ENCODE measurements at places on chromosomes 7 and 10. TPM values are rescaled to one million over a fixed set of nuclear protein-coding genes. Genes with fewer than 3 reads are reported as not detected.

DNA sequence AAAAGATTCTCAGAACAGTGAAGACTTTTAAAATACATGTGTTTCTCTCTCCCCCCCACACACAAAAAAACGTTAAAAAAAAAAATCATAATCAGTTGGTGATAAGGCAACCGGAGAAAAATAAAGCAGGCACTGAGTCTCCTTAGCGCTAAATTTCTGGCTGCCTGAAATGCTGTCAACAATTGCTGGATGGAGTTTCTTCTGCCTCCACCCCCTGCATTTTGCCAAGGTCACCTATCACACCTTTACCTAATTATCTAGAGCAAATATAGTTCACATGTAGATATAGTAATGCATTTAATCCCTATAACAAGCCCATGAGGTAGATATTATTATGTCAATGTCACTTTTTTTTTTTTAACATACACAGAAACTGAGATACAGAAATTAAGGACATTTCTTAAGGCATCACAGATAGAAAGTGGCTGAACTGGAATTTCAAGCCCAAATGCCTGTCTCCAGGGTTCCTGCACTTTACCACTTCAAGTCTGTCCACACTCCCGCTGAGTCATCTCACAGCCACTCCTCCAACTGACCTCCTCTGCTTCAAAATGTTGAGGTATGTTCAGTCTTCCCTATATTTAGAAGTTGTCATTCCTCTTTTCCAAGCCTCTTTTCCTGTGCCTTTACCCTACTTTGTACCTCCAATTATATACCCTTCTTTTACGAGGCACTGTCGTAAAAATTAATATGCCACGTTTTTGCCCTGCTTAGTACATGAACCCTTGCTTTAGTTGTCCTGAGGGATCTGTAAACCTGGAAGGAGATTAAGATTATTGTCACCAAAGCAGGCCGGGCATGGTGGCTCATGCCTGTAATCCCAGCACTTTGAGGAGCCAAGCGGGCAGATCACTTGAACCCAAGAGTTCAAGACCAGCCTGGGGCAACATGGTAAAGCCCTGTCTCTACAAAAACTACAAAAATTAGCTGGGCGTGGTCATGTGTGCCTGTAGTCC lies 72.8 kb upstream of the MPP7 start:
- DNase-seq = no peak

DNA sequence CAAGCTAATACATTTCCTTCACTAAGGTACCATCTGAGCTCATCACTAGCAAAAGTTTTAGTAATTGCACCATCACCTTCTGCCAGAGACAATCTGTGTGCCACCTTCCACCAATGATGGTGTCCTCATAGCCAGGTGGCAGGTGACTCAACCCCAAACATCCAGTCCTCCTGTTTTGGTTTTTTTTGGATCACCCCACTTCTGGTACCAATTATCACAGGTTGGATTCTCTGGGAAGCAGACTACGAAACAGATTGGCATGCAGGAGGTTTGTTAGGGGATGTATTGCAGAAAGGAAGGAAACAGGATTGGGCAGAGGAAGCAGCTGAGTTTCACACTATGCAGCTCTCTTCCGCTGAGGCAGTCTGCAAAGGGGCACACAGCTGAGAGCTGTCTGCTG lies 4.5 kb upstream of the TACC2 start:
- no peak for DNase-seq

GRCh38 chr7:151135866-151136843 lies 31.3 kb downstream of the GBX1 start:
- DNase-seq = peak; percentile 53

GRCh38 chr7:910441-910861 lies 34.1 kb downstream of the GET4 start:
- DNase-seq = no peak

GRCh38 chr7:112744818-112745217 lies 45.4 kb downstream of the TMEM168 start:
- DNase-seq = no peak

DNA sequence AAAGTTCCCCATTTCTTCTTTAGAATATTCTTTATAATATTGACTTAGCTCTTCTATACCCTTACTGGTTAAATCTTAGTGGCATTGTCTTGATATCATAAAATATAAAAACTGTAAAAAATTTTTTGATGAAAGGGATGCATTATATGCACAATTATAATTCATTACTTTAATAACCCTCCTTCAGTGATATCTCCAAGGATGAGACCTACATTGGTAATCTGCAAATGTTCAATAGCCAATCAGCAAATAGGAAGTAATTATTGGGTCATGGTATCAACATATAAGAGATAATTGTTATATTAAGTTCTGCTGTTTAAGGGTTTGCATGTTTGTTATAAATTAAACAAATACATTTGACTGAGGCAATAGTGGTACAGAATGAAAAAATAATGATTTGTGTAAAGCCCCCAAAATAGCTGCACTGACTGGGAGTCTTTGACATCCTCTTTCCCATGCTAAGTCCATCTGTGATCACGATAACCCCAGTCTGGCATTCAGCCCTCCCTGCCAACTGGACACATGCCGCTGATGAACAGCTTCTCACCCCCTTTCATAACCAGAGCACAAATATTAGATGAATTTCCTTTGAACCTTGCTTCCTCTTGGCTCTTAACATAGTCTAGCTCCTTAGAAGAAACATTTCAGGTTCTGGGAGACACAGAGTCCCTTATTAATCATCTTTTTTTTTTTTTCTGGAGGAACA lies 169.5 kb downstream of the CPED1 start:
- DNase-seq = no peak

- no peak for DNase-seq
Observed at GRCh38 chr7:36459236-36459960, 69.7 kb downstream of the ANLN start.

GRCh38 chr7:55072251-55072650 lies 53.4 kb downstream of the EGFR start:
- no peak for DNase-seq

DNA sequence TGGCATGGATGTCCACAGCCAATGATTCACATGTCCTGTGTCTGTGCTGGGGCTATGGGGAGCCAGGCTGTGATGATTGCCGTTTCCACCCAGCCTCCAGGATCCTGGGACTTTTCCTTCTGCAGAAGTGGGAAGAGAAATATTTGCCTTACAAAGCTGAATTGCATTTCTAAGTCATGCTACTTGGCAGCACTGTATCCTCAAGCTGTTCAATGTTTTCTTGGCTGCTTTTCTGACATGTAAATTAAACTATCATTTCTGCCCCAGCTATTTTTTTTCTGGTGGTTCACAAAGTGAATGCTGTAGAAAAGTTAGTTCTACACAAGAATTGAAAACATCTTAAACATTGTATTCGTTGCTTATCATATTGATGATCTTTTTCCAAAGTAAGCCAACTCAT lies 51.9 kb upstream of the TCERG1L start:
- no peak for DNase-seq

GRCh38 chr10:79400146-79401004 lies 45.0 kb downstream of the ZCCHC24 start:
- DNase-seq = peak; percentile 79

GRCh38 chr10:9302140-9302746 lies 1247.8 kb downstream of the GATA3 start:
- no peak for DNase-seq

- no peak for DNase-seq
Observed at GRCh38 chr7:31487071-31487470, 26.8 kb upstream of the ITPRID1 start.

GRCh38 chr7:27148756-27149641 lies 1.4 kb upstream of the HOXA6 start:
- DNase-seq = no peak

- DNase-seq = peak; percentile 81
Observed at GRCh38 chr10:103917302-103918052, 507 bp downstream of the STN1 start.

- no peak for DNase-seq
Observed at GRCh38 chr10:61897671-61898434, 3.6 kb upstream of the ARID5B start.

Gene EPO
- not detected for total RNA-seq

Gene EN2
- total RNA-seq = not detected

Gene GATA3
- total RNA-seq = 3.2 TPM

Gene TRIM50
- total RNA-seq = 0.20 TPM

All from upper lobe of right lung (tissue), 1 donor.